ENCODE measurements at places on chromosomes 5 and 9.

- no peak for DNase-seq
Observed at GRCh38 chr5:66839636-66840185, 243.5 kb downstream of the MAST4 start.

GRCh38 chr5:8756498-8757084, 789.3 kb downstream of the SEMA5A start:
- no peak for DNase-seq

DNA sequence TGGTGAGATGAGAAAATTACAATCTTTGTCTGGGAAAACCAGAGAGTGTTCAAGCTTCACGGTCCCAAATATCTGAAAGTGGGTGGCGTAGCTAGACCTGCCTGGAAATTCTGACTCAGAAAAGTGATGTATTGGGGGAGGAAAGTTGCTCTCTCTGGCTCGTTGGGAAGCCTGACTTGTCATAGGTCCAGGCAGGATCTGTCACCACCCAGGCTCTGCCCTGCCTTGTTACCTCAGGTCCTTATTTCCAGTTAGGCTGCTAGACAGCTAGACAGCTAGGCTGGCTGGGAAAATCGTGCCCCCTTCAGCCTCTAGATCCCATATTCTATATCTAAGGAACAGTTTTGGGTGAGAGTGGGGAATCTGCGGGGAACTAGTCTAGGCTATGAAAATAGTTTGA, 41.0 kb upstream of the HCN1 start:
- DNase-seq = no peak

DNA sequence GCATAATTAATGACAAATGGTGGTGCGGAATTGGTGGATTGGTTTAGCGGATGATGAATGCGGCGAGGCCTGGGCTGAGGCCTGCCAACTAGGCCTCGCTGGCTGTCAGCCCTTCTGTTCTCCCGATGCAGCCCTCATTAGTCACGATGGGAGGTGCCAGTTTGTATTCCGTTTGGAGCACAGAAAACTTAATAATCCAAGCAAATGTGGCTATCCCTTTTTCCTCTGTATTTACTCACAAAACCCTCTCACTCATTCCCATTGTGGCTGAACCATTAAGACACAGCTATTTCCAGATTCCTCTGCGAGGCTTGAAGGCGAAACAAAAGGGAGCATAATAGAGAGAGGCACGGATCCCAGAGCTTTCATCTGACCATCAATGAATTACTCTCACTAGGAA, 114.3 kb downstream of the MVB12B start:
- no peak for DNase-seq

DNA sequence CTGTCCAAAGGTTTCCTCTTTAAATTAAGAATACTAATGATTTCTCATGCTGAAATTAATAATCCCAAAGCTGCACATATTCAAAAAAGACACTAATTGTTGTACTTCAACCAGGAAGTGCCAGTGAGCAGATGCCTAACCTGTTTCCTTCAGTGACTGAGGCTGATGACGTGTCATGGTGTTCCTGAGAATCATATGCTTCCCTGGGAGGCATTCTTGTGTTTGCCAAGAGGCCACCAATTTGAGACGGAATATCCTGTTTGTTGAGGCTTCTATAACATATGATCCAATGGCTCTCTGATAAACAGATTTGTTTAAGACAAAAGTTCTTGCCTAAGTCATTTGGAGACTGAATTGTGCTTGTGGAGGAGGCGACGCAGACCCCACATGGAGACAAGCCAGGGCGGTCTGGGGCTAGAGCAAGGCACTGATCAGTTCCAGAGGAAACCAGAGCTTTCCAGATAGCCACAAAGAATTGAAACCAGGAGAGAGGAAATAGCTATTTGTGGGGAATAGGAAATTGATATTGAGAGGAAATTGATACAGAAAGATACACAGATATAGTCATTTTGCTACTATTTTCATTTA, 66.4 kb upstream of the ZNF608 start:
- DNase-seq = no peak

DNA sequence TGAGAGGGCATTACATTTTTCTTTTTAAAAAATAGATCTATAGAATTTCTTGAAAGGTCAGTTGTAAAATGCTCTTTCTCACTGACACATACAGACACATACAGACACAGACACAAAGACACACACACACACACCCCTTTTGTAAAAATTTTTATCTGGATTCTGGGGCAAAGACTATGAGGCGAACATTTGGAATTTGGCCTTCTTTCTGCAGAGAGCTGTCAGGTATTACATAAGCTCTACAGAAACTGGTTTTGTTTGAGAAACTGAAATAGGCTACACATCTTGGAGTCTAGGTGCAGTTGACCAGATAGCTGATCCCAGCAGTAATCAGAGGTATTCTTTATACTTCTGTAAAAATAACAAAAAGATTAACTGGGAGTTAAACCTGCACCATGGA, 315.9 kb upstream of the RPS23 start:
- no peak for DNase-seq

- DNase-seq = no peak
Observed at GRCh38 chr5:83503662-83504061, 32.1 kb downstream of the VCAN start.

DNA sequence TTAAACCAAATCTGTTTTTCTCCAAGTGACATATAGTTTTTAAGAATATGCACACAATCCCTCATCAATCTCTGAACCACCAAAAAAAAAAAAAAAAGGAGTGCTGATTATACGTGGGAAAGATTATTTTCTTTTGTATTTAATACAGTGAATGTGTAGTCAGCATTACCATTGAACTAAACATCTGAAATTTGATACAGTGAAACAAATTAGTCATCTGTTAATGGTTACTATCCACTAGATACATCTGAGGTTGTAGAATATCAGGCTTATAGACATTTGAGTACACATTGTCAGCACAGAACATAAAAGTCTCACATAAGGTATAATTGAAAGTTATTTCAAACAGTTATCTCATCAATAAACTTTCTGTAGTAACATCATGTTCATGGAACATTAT, 87.0 kb downstream of the SLF1 start:
- DNase-seq = no peak

DNA sequence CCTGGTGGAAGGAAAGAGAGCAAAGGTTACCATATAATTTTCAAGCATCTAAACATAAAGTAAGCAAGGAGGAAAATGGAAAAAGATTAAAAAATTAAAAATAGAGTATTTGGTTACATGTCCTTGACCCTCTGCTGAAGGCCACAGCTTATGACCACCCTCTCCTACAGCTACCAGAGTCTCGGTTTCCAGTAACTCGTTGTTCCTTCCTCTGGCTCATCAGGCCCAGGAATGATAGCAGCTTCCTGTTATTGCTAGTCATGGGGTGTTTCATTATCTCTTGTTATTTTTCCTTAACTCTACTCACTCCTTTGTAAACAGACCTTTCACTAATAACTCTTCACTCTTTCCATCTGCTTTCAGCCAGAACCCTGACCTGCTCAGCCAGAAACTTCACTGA, 102.2 kb downstream of the YTHDC2 start:
- no peak for DNase-seq

DNA sequence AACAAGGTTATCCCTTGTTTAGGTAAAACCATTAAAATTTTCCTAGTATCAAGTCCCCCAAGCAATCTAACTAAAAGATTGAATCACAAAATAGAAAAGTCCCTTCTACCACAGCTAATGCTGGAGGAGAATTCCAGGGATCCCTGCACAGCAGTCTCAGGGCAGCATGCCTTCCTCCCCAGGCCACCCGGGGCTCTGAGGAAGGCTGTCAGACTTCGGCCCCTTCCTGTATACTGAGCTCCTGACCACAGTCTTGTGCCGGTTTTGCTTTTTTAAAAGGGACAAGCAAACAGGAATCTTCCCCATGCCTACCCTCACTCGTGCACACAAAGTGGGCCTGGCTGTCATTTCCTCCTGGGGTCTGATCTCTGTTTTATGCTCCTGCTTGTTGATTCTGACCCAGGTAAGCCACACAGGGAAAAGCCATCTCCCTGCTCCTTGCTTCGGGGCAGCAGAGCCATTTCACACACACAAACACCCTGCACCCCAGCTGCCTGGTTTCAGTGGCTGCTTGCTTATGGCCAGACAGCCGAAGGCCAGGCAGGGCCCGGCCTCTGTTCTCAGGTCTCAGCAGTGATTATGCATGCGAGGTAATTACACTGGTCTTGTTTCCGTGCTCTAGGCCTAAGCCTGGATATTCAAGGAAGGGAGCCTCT, 211.9 kb downstream of the NXNL2 start:
- no peak for DNase-seq

- no peak for DNase-seq
Observed at GRCh38 chr9:6187272-6187671, 28.3 kb upstream of the IL33 start.

DNA sequence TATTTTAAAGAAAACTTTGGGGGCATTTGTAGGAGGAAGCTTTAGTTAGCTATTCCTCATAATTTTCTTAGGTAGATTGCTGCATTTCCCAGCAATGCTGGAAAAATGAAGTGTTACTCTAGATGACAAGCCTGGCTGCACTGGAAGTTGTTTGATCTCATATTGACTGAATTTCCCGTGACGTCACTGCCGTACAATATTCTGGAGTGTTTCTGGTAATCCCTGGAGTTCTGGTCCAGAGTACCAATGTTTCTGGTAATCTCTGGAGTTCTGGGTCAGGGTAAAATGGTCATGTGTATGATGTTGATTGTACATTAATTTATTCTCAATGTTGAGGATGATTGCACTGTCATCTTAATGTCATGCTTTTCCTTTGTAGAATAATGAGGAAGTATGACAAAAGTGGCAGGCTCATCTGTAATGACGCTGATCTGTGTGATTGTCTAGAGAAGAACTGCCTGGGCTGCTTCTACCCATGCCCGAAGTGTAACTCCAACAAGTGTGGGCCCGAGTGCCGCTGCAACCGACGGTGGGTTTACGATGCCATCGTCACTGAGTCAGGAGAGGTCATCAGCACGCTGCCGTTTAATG, 26.2 kb downstream of the ARL14EPL start:
- DNase-seq = no peak

GRCh38 chr9:73529666-73530065, 378.0 kb downstream of the ANXA1 start:
- no peak for DNase-seq

- no peak for DNase-seq
Observed at GRCh38 chr5:81397176-81397575, 3.2 kb upstream of the ACOT12 start.

GRCh38 chr9:36136272-36136893, at the start of gene GLIPR2:
GLIPR2 (plus strand) TSS chr9:36136733; CDS start chr9:36136779, 46 bp downstream.
- peak; percentile 68 for DNase-seq

- no peak for DNase-seq
Observed at GRCh38 chr5:91898898-91899297, 515.8 kb upstream of the ARRDC3 start.

GRCh38 chr5:142437563-142437962, 112.7 kb upstream of the SPRY4 start:
- no peak for DNase-seq
